ENCODE measurements at places on chromosomes 13 and 19. TPM values are rescaled to one million over a fixed set of nuclear protein-coding genes. Genes with fewer than 3 reads are reported as not detected.

Gene ZNF77
- total RNA-seq = 3.3 TPM

Gene PTGER1
- total RNA-seq = not detected

DNA sequence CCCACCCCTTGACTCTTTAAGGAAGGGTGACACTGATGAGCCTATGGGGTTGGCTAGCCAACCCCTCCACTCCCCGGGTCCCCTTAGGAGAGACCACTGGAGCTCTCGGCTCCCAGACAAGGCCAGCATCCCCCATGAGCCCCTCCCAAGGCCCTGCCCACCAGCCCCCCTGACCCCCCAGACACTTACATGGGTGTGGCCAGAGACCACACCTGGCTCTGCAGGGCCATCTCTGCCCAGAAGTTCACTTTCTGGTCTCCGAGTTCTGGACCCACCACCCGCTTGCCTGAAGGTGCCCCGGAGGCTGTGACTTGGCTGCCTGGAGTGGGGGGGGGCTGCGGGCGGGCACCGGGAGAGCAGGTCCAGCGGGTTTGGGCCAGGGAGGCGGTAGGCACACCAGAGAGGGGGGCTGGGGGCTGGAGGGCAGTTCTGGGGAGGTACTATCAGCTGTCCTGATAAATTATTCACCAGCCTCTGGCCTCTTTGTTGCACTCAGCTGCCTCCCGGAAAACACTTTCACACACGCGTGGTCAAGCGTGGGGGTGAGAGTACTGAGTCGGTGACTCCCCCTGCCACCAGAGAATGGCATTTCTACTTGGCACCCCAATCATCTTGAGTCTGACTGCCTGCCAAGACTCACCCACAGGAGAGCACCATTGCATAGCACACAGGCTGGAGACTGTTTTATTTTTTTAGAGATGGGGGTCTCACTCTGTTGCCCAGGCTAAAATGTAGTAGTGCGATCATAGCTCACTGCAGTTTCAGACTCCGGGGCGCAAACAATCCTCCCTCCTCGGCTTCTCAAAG, at the start of gene PALM3:
Gene PALM3, minus strand, starts transcription at position 326 of the 807 bp plus-strand sequence. Its CDS starts 96 bp downstream, at position 230.
- peaks cover 48% of the 10 kb centered on the region for H3K4me1 ChIP-seq
- no peaks in the 10 kb centered on the region for H3K27me3 ChIP-seq
- H3K27ac ChIP-seq = peak within 1 kb of the TSS; percentile 92

DNA sequence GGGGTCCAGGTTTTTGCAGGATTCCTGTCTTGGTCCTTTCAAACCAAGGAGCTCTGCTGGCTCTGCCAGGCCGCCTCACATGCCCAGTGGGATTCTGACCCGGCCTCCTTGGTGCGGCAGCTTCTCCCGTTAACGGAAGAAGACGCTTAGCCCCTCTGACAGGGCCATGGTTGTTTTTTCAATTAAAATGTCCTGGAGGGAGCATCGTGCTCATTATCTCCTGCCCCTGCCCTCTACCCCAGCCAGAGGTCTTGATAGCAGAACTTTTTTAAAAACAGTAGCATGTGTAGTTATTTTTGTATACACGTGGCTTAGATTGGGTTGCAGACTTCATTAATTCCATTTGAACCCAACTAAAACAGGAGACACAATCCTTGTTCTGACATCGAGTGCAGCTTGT, 11.5 kb upstream of the RPS15 start:
- peaks cover 13% of the 10 kb centered on the region for H3K36me3 ChIP-seq
- no peak for DNase-seq
- H3K27ac ChIP-seq = no peak overlapping the region
- no peaks in the 10 kb centered on the region for H3K27me3 ChIP-seq
- no peak overlapping the region for H3K4me3 ChIP-seq

- no peaks in the 10 kb centered on the region for H3K27me3 ChIP-seq
- H3K36me3 ChIP-seq = no peaks in the 10 kb centered on the region
- H3K27ac ChIP-seq = no peak overlapping the region
- DNase-seq = no peak
These were observed 99.9 kb downstream of the ZMYM2 start for GRCh38 chr13:20058476-20058875.

GRCh38 chr13:77456271-77456670, 79.2 kb upstream of the SCEL start:
- H3K36me3 ChIP-seq = no peaks in the 10 kb centered on the region
- no peaks in the 10 kb centered on the region for H3K4me1 ChIP-seq
- H3K4me3 ChIP-seq = no peak overlapping the region
- no peak overlapping the region for H3K27ac ChIP-seq
- H3K27me3 ChIP-seq = no peaks in the 10 kb centered on the region

Gene COL5A3
- 3.4 TPM for total RNA-seq

DNA sequence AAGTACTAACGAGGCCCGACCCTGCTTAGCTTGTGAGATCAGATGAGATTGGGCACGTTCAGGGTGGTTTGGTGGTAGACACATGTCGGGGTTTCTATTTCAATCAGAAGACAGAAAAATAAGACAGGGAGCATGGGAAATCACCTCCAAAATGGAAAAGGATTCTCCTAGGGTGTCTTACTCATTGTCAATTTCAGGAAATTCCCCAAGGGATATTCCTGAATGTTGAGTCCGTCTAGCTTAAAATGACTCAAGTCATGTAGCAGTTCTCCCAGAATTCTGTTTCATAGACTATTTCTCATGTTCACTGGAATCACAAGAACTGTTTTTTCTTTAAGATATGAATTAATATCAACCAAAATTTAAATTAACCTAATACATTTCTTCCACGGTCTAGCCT, 380.1 kb downstream of the EFNB2 start:
- H3K27me3 ChIP-seq = no peaks in the 10 kb centered on the region
- no peaks in the 10 kb centered on the region for H3K4me1 ChIP-seq
- H3K4me3 ChIP-seq = no peak overlapping the region
- H3K27ac ChIP-seq = no peak overlapping the region

DNA sequence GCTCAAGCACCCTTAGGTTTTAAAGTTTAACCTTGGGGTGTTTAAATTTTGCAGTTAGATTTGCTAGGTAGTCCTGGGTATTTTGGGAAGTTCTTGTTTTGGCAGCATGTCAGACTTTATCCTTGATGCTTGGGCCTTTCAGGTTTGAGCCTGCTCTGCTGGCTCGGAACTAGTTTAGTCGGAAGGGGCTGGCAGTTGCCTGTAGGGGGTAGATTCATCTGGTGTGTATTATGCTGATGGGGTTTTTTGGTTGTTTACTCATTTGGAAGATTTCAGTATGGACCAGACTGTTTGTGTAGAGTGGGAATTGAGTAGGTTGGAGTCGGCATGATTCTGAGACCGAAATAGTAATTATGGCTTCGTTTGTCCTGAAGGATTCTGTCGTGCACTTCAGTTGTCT, 15.1 kb downstream of the ILF3 start:
- no peaks in the 10 kb centered on the region for H3K27me3 ChIP-seq
- H3K4me3 ChIP-seq = no peak overlapping the region
- DNase-seq = no peak

Gene EHD2
- total RNA-seq = 41.2 TPM

GRCh38 chr13:109918179-109918711, 131.9 kb upstream of the IRS2 start:
- H3K27ac ChIP-seq = no peak overlapping the region
- DNase-seq = no peak
- H3K4me1 ChIP-seq = no peaks in the 10 kb centered on the region
- no peak overlapping the region for H3K4me3 ChIP-seq
- no peaks in the 10 kb centered on the region for H3K36me3 ChIP-seq
- H3K27me3 ChIP-seq = no peaks in the 10 kb centered on the region

Gene ZNF345
- total RNA-seq = 1.3 TPM

- H3K36me3 ChIP-seq = peaks cover 26% of the 10 kb centered on the region
- H3K27ac ChIP-seq = peak overlapping the region; percentile 41
- no peaks in the 10 kb centered on the region for H3K27me3 ChIP-seq
- no peak for DNase-seq
- no peaks in the 10 kb centered on the region for H3K4me1 ChIP-seq
These were observed 28.9 kb downstream of the SMIM24 start for GRCh38 chr19:3451451-3451866.

Gene CEACAM3
- not detected for total RNA-seq

Gene OR10H4
- not detected for total RNA-seq

DNA sequence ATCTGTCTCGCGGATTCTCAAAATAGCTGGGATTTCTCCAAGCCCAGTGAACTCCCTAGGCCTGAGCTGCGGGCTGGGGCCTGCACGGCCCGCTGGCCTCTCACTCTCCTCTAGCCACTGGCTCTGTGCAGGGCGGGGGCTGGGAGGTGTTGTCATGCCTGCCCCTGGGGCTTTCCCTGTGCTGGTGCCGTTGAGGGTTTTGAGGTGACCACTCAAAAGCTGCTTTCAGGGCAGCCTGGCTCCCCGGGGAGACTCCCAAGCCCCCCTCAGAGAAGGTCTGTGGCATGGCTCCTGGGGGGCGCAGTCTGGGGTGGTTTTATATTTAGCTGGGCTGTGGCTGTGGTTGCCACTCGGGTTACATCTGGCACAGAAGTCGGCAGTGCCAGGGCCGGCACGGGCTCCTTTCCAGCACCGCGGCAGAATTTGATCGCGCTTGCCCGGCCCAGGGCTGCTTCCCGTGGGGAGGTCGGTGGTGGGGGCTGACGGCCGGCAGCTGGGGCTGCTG, 10.0 kb downstream of the NDUFB7 start:
- H3K27me3 ChIP-seq = no peaks in the 10 kb centered on the region
- no peaks in the 10 kb centered on the region for H3K36me3 ChIP-seq
- H3K27ac ChIP-seq = peak overlapping the region; percentile 10
- DNase-seq = peak; percentile 34
- peaks cover 17% of the 10 kb centered on the region for H3K4me1 ChIP-seq

Gene ZNF417
- 7.3 TPM for total RNA-seq

Gene VSIG10L
- 0.78 TPM for total RNA-seq

Gene ZNF649
- 4.0 TPM for total RNA-seq

Gene EXOC3L2
- total RNA-seq = 4.2 TPM

Gene CTXN1
- 5.7 TPM for total RNA-seq

Gene EIF3K
- 169 TPM for total RNA-seq

Gene KLK3
- not detected for total RNA-seq

- H3K27ac ChIP-seq = peak overlapping the region; percentile 29
- H3K36me3 ChIP-seq = peaks cover 8% of the 10 kb centered on the region
- H3K4me3 ChIP-seq = no peak overlapping the region
- H3K27me3 ChIP-seq = peaks cover 7% of the 10 kb centered on the region
- peaks cover 23% of the 10 kb centered on the region for H3K4me1 ChIP-seq
These were observed 11.9 kb downstream of the EPS8L1 start for GRCh38 chr19:55087542-55087901.

- no peaks in the 10 kb centered on the region for H3K27me3 ChIP-seq
- no peak for DNase-seq
- H3K4me3 ChIP-seq = no peak overlapping the region
- H3K36me3 ChIP-seq = peaks cover 2% of the 10 kb centered on the region
- no peak overlapping the region for H3K27ac ChIP-seq
These were observed 10.8 kb downstream of the GYS1 start for GRCh38 chr19:48982280-48982679.

- H3K27me3 ChIP-seq = no peaks in the 10 kb centered on the region
- H3K4me1 ChIP-seq = no peaks in the 10 kb centered on the region
- H3K4me3 ChIP-seq = no peak overlapping the region
- DNase-seq = no peak
- no peaks in the 10 kb centered on the region for H3K36me3 ChIP-seq
These were observed 902.3 kb upstream of the MIR17HG start for GRCh38 chr13:90445179-90445578.

GRCh38 chr19:15276620-15277215, 44.5 kb upstream of the EPHX3 start:
- H3K4me1 ChIP-seq = peaks cover 79% of the 10 kb centered on the region
- DNase-seq = no peak
- H3K27ac ChIP-seq = no peak overlapping the region
- H3K4me3 ChIP-seq = no peak overlapping the region

DNA sequence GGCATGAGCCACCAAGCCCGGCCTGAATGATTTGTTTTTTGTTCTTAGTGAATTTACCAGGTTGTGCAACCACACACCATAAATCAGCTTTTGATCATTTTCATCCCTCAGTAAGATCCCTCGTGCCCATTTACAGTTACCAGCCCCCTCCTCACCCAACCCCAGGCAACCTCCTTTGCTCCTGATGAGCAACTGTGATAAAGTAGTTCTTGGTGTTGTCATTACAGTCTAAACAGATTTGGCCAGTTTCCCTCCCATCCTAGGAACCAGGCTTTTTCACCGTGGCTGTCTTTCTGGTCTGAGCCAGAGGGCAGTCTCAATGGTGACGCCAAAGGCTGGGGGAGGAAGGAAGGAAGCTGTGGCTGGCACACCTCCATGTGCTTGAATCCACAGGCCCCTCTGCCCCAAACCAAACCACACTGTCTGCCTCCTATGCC, 61.2 kb upstream of the WDFY2 start:
- no peaks in the 10 kb centered on the region for H3K4me1 ChIP-seq
- H3K27ac ChIP-seq = no peak overlapping the region
- H3K36me3 ChIP-seq = no peaks in the 10 kb centered on the region
- no peaks in the 10 kb centered on the region for H3K27me3 ChIP-seq
- DNase-seq = peak; percentile 16
- no peak overlapping the region for H3K4me3 ChIP-seq

GRCh38 chr13:99063952-99064351, 86.1 kb upstream of the DOCK9 start:
- H3K4me3 ChIP-seq = no peak overlapping the region
- no peak for DNase-seq
- no peaks in the 10 kb centered on the region for H3K27me3 ChIP-seq
- peaks cover 17% of the 10 kb centered on the region for H3K4me1 ChIP-seq

DNA sequence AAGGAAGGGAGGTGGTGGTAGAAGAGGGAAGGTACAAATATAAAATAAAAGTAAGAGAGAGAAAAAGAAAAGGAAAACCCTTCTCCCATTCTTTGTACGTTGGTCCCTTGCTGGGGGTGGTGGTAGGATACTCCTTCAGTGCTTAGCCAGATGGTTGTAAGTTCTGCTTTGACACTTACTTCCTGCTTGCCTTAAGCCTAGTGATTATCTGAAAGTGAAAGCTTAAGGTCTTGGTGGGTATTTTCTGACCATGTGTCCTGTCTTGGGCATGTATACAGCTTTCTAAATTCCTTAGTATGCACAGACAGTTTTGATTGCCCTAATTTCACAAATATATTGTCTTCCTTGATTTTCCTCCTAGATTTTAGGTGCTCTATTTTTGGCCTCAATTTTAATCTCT, 314.8 kb downstream of the PCDH17 start:
- no peaks in the 10 kb centered on the region for H3K4me1 ChIP-seq
- DNase-seq = no peak
- no peaks in the 10 kb centered on the region for H3K27me3 ChIP-seq
- H3K4me3 ChIP-seq = no peak overlapping the region
- no peaks in the 10 kb centered on the region for H3K36me3 ChIP-seq

GRCh38 chr13:36530050-36530789, 97.9 kb downstream of the CCNA1 start:
- H3K36me3 ChIP-seq = no peaks in the 10 kb centered on the region
- H3K27me3 ChIP-seq = no peaks in the 10 kb centered on the region
- H3K4me3 ChIP-seq = no peak overlapping the region
- H3K4me1 ChIP-seq = no peaks in the 10 kb centered on the region
- no peak overlapping the region for H3K27ac ChIP-seq

DNA sequence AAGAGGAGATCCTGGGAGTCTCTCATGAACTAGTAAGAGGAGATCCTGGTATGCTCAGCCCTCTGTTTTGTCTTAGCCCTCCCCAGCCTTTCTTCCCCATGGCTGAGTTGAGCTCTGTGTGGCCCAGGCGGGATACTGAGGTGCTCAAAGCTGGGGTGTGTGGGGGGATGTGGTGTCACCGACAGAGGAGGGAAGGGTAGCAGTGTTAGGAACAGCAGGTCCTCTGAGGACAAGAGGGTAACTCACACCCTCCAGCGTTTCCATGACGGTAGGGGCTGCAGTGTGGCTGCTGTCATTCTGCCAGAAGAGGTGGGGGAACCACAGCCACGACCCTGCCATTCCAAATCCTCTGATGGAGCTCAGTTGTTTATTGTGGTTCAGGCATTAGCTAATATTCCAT, 691 bp downstream of the KIR2DL4 start:
- no peak overlapping the region for H3K4me3 ChIP-seq
- no peaks in the 10 kb centered on the region for H3K27me3 ChIP-seq
- H3K27ac ChIP-seq = no peak overlapping the region
- H3K4me1 ChIP-seq = no peaks in the 10 kb centered on the region
- H3K36me3 ChIP-seq = no peaks in the 10 kb centered on the region

Data from body of pancreas (tissue), 4 donors.